ENCODE measurements at places on chromosomes 16 and 17.

- DNase-seq = no peak
Measured at GRCh38 chr17:58052945-58053715, 30.1 kb upstream of the DYNLL2 start.

GRCh38 chr17:78568494-78569115, 8.6 kb downstream of the DNAH17 start:
- DNase-seq = no peak

DNA sequence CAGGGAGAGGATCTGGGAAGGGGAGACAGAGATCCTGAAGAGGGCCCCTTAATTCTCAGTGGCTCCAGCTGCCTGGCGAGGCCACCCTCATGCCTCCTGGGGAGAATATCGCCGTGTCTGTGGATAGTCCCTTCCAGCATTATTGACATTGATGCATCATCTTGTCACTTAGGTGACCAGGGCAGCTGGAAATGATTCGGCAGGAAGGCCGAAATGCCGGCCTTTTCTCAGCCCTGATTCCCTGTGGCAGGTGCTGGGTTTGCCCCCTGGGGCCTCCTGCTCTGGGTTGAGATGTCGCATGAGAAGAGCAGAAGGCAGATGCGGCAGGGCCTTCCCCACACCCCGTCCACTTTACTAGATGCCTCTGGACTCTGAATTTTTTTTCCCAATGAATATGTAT, 89.5 kb downstream of the RAP1GAP2 start:
- no peak for DNase-seq

GRCh38 chr17:82600731-82601446, 47.4 kb downstream of the WDR45B start:
- no peak for DNase-seq

GRCh38 chr17:50323060-50323459, 22.9 kb upstream of the XYLT2 start:
- DNase-seq = no peak

DNA sequence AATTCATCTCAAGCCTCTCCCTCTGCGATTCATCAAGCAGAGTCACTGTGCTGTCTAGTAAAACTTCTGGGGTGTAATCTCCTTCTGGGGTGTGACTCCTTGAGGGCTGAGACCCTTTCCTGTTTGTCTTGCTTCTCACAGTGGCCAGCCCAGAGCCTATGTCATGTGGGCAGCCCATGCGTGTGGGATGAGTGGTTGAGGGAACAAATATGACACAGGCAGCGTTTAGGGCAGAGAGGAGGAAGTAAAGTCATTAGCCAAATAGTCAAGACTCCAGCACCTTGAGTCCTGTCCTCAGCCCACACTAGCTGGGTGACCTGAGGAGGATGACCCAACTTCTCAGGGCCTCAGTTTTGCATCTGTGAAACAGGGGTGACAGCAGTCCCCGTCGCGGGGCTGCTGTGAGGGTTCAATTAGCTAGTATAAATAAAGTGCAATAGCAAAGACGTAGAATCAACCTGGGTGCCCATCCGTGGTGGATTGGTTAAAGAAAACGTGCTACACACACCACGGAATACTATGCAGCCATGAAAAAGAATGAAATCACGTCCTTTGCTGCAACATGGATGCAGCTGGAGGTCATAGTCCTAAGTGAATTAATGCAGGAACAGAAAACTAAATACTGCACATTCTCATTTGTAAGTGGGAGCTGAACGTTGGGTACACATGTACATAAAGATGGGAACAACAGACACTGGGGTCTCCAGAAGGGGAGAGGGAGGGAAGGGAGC, 4.5 kb upstream of the ITGAX start:
- DNase-seq = no peak

DNA sequence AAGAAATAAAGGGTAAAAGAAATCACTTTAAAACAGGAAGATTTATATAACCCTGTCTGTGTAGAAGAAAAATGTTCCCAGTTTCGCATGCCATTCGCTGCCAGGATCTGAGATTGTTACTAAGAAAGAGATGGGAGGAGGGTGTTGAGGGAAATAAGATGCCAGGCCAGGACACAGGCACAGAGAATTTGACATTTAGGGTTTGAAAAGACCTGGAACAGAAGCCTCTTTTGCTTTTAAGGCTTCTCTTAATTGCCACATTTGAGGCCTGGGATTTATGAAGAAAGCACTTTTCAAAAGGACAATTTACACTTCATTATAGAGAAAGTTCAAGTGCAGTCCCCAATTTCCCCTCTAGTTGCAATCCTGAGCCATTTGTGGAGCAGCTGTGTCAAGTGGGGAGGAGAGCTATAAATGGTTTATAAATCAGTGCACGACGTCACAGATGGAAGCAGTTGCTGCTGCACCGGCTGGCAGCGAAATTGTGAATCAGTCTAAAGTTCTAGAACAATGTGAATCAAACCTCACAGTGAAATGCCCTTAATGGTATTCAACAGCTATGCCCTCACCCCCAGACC, 26.5 kb upstream of the C16orf87 start:
- DNase-seq = peak; percentile 56

GRCh38 chr16:12168074-12169000, 191.8 kb downstream of the SNX29 start:
- DNase-seq = no peak

DNA sequence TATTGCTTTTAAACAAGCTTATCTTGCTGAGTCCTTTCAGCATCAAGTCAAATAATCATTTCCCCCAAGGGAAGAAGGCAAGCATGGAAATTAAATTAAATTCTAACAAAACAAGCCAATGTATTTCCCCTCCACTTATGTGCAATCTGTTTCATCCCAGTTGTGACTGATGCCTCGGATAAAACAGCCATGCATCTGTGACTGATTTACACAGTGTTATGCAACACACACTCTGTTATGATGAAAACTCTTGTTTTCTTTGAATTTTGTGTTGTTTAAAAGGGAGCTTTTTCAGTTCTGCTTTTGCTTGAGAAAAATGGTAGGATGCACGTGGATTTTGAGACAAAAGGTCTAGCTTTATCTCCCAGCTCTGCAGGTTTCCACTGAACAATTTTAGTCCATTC, 32.6 kb downstream of the TMEM100 start:
- no peak for DNase-seq

DNA sequence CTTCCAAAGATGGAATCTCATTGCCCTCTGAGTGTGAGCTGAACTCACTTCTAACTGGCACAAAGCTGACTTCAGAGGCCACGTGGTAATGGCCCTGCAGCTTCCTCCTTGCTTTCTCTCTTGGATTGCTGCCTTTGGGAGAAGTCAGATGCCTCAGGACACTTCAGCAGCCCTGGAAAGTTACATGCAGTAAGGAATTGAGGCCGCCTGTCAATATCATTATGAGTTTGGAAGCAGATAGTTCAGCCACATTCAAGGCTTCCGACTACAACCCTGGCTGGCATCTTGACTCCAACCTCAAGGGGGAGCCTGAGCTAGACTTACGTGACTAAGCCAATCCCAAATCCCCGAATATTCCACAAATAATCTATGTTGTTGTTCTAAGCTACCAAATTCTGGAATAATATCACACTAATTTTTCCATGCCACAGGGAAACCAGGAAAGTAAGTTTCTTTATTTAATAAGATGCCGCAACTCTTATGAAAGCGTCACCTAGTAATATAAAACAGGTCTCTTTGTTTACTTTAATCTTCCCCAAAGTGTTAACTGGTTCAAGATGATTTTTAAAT, 13.6 kb downstream of the CEP20 start:
- peak; percentile 90 for DNase-seq

GRCh38 chr17:38926293-38927070, 1.1 kb downstream of the LASP1NB start:
- no peak for DNase-seq

- no peak for DNase-seq
Measured at GRCh38 chr16:83810901-83811300, 3.1 kb downstream of the HSBP1 start.

GRCh38 chr16:58628845-58629732, 537 bp downstream of the CNOT1 start:
- DNase-seq = peak; percentile 50

DNA sequence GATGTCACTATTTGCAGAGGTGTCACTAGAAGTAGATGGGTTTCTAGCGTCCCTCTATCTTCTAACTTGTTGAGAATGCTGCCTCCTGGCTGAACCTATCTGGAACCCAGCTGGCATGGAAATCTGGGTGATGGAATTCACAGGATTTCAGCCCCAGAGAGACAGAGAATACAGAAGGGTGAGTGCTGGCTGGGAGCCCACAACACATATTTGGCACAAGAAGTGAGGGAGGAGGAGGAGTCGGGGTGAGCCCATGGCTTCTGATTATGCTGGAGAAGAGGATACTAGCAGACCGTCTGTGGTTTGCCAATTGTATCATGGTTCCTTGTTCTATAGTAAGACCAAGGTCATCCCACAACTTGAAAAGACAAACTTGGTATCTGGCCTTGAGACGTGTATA, 557.8 kb upstream of the SALL1 start:
- no peak for DNase-seq

GRCh38 chr16:56606476-56607108, 1.8 kb upstream of the MT2A start:
- DNase-seq = no peak

DNA sequence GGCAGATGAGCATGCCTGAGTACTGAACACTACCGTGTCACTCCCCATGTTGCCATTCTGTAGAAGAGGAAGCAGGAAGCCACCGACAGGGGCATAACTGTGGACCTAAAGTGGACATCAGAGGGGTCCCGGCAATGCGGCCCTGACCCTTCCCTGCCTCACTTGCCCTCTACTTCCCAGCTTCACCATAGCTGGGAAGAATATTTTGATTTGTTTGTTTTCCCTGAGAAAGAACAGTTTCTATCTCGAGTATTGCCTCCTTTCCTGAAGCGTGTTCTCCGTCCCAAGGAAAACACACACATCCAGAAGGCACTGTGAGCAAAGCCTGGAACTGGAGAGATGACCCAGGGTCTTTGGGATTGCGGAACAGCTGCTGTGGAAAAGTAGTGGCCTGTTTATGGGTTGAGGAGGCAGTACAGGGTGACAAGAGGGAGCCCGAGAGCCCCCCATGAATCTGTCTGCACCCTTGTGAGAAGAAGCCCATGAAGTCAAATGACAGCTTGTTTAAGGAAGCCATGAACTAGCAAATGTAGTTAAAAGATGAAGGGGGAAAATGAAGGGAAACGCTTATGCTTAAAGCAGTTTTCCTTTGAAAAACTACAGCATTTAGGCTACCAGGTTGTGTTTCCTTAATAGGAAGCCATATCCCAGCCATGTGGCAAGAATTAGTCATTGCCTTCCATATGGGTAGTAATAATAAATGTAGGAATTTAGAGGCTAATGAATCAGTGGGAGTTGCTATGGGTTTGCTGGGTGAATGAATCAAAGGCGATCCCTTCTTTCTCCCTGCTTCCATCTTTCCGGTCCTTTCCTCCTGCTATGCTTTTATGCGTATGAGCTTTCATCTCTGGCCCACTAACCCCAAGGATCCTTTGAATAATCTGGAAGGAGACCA, 90.0 kb upstream of the TBX2 start:
- peak; percentile 13 for DNase-seq

GRCh38 chr17:35653619-35654361, 66.7 kb downstream of the AP2B1 start:
- DNase-seq = no peak

- no peak for DNase-seq
Measured at GRCh38 chr17:11786711-11787438, 188.6 kb downstream of the DNAH9 start.

DNA sequence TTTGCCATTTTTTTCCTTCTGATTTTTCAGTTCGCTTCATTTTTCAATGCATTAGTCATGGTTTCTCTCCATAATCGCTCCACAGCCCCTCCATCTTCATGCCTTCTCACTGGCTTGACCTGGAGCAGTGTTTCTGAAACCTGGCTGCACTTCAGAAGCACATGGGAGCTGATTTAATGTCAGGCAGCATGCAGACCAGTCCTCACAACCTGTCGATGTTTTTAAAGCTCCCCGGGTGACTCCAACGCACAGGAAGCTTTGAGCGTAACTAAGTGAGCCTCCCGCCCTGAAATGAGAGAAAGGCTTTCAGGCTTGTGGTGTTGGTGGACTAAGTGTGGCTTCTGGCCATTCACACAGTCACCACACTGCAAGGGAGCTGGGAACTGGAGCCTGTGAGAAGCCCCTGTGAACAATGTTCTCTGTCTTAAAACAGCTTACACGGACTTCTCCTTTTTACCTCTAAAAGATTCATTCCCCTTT, 16.8 kb upstream of the DRG2 start:
- peak; percentile 26 for DNase-seq

DNA sequence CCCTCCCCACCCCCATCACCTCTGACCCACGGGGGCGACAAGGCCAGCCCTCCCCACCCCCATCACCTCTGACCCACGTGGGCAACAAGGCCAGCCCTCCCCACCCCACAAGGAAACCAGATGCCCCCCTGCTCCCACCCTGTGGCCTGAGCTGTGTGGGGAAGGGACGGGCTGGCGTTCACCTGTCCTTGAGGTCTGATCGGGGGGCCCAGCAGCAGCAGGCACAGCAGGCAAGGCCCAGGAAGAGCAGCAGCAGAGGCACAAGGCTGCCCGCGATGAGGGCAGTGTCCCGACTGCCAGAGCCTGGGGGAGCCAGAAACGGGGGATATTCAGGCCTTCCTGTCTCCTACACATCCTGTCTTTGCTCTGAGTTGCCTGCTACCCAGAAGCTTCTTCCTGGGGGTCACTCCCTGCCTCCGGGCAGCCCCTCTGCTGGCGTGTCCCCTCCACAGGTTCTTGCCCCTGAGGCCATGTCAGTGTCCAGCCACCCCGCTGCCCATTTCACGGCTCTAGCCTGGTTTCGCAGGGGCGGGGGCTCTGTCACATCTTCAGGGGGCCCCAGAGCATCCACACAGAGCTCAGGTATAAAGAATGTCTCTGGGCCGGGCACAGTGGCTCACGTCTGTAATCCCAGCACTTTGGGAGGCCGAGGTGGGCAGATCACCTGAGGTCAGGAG, 6.8 kb downstream of the SCARF1 start:
- DNase-seq = no peak

DNA sequence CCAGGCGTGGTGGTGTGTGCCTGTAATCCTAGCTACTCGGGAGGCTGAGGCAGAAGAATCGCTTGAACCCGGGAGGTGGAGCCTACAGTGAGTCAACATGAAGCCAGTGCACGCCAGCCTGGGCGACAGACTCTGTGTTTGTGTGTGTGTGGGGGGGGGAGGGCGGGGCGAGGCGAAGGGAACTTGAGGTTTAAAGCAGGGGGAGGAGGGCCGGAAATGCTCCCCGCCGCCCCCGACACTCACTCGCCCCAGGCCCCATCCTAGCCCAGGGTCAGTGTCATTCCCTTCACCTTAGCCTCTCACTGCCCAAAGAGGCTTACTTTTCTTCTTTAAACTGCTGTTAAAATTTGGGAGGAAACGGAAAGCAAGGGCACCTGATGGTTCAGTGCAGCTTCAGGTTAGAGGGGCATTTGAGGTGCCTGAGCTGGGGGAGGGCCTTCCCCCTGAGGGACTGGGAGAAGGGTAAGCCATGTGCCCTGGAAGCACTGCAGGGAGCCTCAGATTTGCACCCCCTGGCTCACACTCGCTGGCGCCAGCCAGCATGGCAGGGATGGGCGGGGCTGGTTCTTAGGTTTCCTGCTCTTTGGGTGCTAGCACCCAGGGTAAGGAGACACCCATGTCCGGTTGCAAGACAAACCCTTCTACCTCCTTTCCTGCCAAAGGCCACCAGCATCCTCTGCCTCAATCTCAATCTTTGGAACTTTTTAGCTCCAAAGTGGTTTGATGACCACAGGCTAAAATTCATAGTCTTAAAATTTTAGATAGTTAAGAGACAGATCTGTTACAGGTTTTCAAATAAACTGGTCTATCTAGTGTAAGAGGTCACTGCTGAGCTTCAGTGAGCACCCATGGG, 2.2 kb upstream of the LIMD2 start:
- no peak for DNase-seq

GRCh38 chr17:82956146-82956725, 116.4 kb upstream of the ZNF750 start:
- no peak for DNase-seq

Measured in dermis blood vessel endothelial cell (primary cell).